Mammary epithelial cell (primary cell): ENCODE measurements at places on chromosomes 4 and X. TPM values are rescaled to one million over a fixed set of nuclear protein-coding genes. Genes with fewer than 3 reads are reported as not detected.

Gene BDH2
- total RNA-seq: 23.0 TPM

Gene SPANXN3
- not detected in 2 replicates for total RNA-seq

Gene ELK1
- total RNA-seq: 17.2 TPM

Gene RASSF6
- total RNA-seq: 84.2 TPM

Gene ETDB
- total RNA-seq: not detected in 2 replicates

Gene REPS2
- 11.2 TPM for total RNA-seq
